Choroid plexus epithelial cell (primary cell): ENCODE measurements at places on chromosomes 12 and 14.

GRCh38 chr14:53943751-53944083 is 12.9 kb downstream of the BMP4 start:
- DNase-seq = no peak

GRCh38 chr14:30874999-30875787 is 834 bp downstream of the COCH start:
- no peak for DNase-seq

GRCh38 chr14:62952226-62952625 is 93.0 kb downstream of the KCNH5 start:
- DNase-seq = no peak

DNA sequence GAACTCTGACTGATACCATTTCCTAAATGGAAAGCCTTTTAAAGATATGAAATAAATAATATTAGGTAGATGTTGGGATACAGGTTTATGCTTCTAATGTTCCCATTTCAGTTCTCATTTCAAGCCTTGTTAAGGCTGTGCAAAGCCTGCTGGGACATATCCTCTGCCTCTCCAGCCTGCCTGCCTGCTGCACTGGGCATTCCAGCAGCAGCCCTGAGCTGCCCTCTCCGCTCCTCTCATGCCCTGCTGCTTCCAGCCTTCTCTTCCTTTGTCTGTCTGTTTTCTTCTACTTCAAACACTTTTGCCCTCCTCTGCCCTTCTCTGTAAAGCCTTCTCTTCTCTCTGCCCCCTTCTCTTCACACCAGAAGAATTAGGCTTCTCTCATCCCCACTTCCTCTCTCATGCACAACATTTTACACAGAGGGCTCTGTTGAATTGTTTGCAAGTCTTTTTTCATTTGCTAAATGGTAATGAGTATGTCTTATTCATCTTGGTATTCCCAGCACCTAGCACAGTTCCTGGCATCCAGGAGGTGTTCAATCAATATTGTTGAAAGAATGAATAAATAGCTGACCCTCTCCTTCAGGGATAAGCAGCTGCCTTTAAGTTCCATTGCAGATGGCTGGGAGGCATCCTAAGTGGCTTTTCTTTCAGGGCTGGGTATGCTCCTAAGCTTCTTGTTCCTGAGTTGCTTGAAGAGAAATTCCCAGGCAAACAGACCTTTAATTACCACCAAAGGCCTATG is 292.3 kb downstream of the TMEM117 start:
- DNase-seq = no peak

DNA sequence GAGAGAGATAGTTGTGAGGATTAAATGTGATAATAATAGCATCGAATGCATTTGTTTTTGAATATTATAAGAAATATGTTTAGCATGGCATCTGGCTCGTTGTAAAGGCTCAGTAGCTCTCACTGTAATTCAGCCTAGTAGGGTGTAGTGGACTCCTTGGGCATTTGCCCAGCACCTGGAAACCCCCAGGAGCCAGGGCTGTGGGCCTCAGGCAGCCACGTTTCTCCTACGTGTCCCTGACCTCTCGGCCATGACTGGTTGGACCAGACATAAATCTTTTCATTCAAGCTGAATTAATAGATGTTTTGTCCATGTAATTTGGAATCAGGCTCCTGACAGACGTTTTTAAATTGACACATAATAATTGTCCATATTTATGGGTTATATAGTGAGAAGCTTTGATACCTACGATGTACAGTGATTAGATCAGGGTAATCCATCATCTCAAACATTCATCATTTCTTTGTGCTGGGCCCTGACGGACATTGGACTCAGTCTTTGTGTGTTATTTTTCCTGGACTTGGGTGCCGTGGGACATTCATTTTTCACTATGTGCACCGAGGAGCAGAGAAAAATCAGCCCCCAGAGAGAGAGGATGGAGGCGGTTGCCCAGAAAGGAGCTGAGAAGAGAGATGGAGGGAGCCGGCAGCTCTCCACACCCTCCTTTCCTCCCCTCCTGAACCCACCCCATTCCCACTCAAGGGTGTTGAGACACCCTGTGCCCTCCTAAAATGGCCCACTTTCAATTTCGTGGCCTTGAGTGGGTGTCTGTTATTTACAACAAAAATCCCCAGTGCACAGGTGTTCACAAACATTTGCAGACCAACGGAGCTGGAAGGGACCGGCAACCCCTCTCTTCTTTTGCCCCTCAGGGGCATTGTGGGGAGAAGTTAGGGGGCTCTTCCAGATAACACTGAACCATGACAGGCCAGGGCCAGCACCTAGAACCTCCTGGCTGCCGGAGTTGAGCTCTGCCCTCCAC is 296.4 kb downstream of the DPF3 start:
- DNase-seq = no peak

DNA sequence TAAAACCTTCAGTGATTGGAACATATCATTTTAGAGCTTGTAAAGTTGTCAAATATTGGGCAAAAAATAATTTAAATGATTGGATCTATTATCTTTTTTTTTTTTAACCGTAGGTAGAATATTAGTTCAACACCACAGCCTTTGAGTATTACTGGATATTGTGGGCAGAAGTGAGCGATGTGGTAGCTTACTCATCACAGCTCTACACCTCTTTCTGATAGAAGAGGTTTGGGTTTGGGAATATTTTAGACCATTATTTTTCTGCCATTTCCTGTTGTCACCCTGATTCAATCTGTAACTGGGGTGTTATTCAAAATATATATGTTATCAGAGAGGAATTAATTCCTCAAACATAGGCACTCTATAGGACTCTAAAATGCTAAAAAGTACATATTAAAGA is 34.8 kb upstream of the SLC38A2 start:
- DNase-seq = no peak

GRCh38 chr14:66032800-66033199 is 453.4 kb upstream of the CCDC196 start:
- no peak for DNase-seq

DNA sequence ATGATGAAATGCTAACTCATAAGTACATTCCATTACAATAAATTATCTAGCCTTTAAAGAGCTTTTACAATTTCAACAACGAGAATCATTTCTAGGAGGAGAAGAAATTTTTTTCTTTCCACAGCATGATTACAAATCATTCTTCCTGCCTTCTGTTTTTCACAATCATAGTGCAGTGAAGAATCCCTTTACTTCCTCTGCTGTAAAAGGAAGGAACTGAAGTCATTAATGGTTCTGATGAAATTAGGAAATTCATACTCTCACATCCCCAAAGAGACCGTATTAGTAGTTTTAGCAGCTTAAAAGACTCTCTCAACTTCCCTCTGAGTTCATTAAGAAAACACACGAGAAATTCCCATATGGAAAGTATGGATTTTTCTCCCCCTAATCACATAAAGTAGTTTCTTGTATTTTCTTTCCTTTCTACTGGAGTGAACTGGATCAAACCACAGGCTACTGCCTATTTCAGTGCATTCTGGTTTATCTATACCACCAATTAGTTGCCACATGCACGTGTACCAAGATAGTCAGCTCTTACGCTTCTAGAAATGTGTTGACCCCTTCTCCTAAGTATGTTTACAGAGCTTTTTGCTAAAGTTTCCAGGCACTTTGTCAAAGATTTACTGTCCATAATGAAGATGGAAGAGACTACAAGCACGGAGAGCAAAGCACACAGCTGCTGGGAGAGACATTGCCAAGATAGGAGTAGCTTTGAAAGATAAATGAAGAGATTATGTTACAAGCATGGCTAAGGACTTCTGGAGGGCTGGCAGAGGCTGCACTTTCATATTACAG is 58.9 kb upstream of the KITLG start:
- peak; percentile 68 for DNase-seq
